ENCODE measurements at places on chromosomes 5 and 9.

DNA sequence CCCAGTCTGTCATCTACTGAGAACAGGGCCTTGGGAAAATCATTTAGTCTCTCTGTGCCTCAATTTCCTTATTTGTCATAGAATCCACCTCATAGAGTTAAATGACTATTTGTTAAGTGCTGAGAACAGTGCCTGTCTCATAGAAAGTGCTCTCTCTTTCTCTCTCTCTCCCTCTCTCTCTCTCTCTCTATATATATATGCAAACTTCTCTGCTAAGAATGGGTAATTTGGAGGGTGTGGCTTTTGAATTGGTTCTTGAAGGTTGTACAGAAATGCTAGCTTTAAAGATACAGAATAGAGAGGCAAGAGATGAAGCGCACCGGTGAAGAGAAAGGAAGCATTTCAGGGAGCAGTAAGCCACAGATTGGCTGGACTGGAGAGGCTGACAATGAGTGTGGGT is 197.4 kb downstream of the FBN2 start:
- DNase-seq = no peak

- DNase-seq = no peak
Measured at GRCh38 chr5:149940077-149940574, 4.5 kb downstream of the PDE6A start.

GRCh38 chr5:36728697-36729543 is 122.5 kb downstream of the SLC1A3 start:
- DNase-seq = peak; percentile 60

DNA sequence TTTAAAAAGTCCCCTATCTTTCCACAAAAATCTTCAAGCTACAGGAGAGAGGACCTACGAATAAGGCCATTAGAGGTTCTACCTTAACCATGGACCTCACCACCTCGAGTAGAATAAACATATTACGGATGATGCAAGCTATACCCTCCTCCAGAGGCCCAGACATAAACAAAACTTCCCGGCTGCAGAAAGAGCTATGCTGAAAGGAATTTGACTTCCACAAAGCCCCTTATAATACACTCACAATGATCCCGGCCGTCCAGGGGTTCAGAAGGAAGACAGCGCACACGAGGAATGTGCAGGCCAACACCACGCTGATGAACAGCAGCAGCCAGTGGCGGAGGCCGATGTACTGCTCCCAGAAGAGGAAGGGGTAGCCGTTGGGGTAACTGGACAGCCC is 59.0 kb downstream of the PTCH1 start:
- no peak for DNase-seq

DNA sequence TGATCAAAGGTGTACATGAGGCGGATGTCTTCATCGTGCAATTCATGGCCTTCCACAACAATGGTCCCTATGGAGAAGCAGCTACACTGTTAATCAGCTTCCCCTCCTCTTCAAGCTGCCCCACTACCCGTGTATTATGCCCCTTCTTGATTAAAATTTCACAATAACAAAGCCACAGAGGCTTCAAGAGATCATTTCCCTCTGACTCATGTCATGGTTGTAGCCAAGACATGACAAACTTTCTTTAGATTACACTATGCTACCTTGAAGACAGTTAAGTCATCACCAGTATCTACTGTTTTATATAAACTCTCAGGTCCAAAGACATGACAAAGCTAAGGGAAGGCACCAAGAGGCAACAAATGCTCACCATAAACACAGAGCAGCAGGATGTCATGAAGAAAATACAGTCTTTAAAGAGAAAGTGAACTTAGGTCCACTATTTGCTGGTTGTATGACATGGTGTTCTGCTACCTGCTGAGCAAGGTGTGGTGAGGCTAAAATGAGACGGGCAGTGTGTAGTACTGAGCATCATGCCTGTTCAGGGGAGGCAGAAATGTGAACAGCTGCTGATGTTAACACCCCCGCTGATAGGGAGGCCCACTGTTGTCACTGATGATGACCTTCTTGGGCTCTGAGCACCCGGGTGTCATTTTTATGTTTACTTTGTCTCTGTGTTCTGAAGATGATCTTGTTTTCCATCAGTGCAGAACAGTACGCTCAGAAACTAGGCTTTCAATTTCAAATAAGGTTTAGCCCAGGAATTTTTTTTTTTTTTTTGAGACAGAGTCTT is 48.3 kb downstream of the IARS1 start:
- DNase-seq = no peak

GRCh38 chr9:117265253-117265652 is 149.6 kb downstream of the ASTN2 start:
- DNase-seq = no peak

- no peak for DNase-seq
Measured at GRCh38 chr9:130290291-130291181, 25.0 kb downstream of the HMCN2 start.

DNA sequence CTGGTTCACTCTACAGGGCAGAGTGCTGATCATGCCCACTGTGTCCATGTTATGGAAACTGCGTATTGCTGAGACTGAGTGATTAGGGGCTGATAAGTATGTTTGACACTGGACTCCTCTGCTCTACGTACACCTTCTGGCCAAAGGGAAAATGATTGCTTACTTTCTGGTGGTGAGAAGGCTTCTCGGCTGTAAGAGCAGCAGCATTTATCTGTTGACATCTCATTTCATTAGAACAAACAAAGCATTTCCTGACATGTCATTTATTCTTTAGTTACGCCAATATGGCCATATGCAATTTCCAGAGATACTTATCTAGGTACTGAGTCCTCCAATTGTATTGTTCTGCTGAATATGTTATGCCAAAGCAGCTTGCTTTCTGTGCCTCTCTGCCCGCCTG is 5.6 kb downstream of the FAXDC2 start:
- no peak for DNase-seq

- DNase-seq = no peak
Measured at GRCh38 chr5:52987711-52988331, 1.3 kb upstream of the ITGA2 start.

Data from germinal center (tissue), 1 donor.